ENCODE measurements at places on chromosomes 16 and 17. TPM values are rescaled to one million over a fixed set of nuclear protein-coding genes. Genes with fewer than 3 reads are reported as not detected.

DNA sequence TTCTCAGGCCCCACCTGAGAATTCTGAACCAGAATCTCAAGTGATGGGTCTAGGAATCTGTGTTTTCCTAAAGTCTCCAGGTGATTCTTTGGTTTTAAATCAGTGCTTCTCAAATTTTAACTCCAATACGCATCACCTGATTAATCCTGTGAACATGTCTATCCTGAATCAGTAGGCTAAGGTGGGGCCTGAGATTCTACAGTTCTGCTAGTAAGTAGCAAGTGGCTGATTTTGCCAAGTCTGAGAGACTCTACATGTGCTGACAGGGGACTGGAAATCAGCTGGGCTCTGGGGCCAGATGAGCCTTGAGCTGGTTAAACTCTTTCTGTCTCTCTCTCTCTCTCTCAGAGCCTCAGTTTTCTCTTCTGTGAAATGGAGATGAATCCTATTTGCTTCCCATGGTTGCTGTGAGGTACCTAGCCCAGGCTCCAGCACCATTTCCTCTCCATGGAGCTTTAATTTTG is 9.0 kb downstream of the CCR7 start:
- DNase-seq, result no peak

GRCh38 chr16:12784076-12784475 is 19.6 kb downstream of the CPPED1 start:
- DNase-seq, result no peak

DNA sequence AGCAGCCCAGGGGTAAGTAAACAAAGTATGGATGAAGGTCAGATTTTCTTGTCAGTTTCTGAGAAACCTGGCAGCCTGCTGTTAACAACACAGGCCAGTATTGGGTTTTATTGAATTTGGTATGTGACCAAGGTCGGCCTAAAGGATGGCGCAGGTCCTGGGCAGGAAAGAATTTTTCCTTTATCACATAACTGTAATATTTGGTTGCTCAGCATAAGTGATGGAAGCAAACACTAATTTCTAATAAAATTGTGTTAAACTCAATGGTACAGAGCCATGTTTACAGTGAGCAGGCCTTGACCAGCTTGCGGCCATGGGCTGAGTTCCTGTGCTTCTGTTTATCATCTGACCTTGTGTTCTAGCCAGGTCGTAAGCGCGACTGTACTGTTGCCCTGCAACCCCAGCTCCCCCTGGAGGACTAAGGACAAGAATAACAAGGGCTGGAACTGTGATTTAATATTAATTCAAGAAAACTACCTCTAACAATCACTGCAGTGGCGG is 10.5 kb downstream of the POLDIP2 start:
- no peak for DNase-seq

DNA sequence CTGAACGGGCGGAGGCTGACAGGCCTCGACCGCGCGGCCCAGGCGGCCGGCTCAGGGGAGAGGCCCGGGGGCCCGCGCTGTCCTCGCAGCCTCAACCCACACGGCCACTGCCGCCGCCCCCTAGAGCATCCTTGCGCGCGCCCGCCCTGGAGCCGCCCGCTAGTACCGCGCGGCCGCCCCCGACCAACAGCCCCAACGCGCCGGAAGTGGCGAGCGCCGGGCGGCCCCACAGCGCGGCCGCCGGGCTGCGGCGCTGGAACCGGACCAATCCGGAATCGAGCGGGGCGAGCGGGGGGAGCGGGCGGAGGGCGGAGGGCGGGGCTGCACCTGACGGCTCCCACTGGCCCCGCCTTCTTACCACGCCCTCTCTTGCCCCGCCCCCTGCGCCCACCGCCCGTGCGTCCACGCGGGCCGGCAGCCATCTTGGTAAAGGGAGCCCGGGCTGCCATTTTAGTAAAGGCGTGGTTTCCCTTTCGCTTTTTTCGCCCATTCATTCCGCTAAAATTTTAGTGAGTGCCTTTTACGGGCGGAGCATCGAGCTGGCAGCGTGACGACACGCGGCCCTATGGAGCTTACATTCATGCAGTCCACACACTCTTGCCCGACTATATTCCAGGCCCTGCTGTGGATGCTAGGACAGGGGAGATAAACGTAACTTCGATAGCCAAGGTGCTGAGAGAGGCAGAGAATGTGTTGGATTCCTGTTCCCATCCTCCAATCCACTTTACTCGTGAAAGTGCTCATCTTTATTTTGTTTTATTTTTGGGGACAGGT is at the start of gene XPO6:
TSS of gene XPO6 (minus strand) at position 208 of the 774 bp plus-strand sequence. CDS start 597 bp downstream, outside the sequence.
- peak; percentile 91 for DNase-seq

GRCh38 chr17:15260376-15261257 is 4.5 kb downstream of the PMP22 start:
- DNase-seq, result peak; percentile 54

DNA sequence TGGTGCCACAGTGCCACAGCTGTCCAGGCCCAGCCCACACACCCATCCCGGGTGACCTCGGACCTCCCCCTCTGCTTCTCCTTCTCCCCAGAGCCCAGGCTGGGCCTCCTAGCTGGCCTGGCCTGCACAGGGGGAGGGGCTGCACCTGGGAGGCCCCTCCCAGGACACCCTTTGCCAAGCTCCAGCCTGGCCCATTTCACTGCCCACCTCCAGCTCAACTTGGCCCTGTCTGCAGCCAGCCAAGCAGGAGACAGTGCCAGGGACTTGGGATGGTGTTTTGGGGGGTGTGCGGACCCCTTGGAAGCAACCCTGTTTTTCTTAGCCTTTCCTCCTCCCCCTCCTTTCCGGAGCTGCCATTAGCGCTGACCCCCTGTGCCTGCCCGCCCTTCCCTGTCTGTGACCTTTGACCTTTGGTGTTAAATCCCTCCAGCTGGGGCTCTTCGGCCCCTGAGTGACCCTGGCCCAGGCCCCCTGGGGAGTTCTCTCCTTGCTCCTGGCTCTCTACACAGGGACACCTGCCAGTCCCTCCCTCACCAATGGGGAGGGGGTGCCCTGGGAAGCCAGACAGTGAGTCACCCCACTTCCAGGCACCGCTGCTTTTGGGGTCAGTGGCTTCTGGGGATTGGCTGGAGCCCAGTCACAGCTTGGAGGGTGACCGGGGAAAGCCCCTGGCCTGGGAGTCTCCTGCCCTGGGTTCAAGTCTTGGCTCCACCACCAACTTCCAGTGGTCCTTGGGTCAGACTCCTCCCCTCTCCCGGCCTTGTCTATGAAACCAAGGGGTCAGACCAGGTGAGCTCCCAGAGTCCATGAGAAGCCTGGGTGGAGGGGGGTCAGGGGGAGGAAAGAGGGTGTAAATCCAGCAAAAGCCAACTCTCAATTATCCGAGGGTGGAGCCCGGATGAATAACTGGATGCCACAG is 1.9 kb downstream of the GLIS2 start:
- no peak for DNase-seq

DNA sequence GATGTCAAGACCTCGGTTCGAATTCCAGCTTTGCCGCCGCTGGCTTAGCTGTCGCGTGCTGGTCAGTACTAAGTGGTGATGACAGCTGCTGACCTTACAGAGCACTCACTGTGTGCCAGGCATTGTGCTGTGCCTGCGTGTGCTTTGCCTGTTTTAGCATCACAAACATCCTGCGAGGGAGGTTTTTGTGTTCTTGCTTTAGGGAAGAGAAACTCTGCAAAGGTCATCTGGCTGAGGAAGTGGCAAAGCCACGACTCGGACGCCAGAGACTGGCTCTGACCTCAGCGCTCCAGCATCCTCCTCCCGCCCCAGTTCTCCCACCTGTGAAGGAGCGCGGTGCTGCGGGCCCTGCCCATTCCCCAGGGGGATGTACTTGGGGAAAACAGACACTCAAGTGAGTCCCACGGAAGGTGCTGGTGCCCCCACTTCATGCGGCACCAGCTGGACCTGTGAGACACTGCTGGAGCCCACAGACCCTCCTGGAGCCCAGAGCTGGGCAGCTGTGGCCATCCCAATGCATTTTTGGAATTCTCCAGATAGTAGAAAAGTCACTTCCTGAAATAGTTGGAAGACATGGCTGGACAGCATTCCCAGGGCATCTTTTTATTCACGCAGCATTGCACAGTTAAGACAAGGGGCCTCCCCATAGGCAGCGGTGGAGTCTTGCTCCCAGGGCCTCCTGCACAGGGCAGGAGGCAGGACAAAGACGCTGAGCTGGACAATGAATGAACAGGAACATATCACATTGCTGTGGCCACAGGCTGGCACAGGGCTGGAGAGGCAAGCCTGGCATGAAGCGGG is 20.0 kb upstream of the HERPUD1 start:
- no peak for DNase-seq

GRCh38 chr16:30485818-30486436 is 13.4 kb downstream of the ITGAL start:
- DNase-seq, result no peak

DNA sequence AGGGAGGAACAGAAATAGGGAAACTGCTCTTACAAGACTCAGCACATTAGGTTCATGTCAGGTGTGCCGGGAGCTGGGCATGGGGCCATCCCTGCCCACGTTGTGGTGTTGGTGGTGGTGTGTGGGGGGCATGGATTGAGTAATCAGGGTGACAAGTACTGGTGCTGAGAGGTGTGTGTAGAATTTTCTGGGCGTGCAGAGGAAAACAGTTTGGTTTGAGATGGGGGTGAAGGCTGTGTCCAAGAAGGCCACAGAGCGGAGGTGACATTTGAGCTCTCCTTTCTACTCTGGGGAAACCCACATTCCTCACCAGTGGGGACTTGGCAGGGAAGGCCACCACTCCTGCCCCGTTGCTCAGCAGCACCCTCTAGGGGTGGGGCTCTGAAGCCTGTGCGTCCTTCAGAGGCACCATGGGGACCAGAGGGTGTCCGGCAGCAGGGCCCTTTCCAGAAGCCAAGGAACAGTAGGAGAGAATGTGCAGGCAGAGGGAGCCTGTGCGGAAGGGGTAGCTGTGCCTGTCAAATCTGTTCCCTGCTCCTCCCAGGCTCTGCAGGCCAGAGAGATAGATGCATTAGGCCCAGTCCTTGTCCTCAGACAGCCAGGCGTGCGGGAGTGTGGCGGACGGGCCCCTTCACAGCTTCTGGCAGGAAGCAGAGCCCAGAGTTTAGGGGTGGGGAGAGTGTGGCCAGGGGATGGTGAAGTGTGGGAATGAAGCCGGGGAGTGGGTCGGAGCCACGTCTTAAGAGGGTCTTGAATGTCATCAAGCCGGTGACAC is 48.7 kb upstream of the GSE1 start:
- no peak for DNase-seq

Gene CA7
- total RNA-seq, result not detected

Gene CORO6
- 10.7 TPM for total RNA-seq

Gene MAPT
- total RNA-seq, result 4.3 TPM

Gene FLYWCH2
- 78.7 TPM for total RNA-seq

Gene HSPB9
- total RNA-seq, result not detected

Measured in omental fat pad (tissue), 4 donors.